Endothelial cell of umbilical vein (primary cell): ENCODE measurements at places on chromosomes 4 and X. TPM values are rescaled to one million over a fixed set of nuclear protein-coding genes. Genes with fewer than 3 reads are reported as not detected.

The FMR1NB gene
- not detected in 2 replicates for total RNA-seq

The PARM1 gene
- not detected in 2 replicates for total RNA-seq

The SPANXA2 gene
- not detected in 2 replicates for total RNA-seq

The NHS gene
- 0.46 and 1.1 TPM in 2 replicates for total RNA-seq
